Aorta (tissue), 5 donors: ENCODE measurements at places on chromosomes 7 and 10. TPM values are rescaled to one million over a fixed set of nuclear protein-coding genes. Genes with fewer than 3 reads are reported as not detected.

The FAM25C gene
- total RNA-seq: not detected

The OAT gene
- 113 TPM for total RNA-seq

DNA sequence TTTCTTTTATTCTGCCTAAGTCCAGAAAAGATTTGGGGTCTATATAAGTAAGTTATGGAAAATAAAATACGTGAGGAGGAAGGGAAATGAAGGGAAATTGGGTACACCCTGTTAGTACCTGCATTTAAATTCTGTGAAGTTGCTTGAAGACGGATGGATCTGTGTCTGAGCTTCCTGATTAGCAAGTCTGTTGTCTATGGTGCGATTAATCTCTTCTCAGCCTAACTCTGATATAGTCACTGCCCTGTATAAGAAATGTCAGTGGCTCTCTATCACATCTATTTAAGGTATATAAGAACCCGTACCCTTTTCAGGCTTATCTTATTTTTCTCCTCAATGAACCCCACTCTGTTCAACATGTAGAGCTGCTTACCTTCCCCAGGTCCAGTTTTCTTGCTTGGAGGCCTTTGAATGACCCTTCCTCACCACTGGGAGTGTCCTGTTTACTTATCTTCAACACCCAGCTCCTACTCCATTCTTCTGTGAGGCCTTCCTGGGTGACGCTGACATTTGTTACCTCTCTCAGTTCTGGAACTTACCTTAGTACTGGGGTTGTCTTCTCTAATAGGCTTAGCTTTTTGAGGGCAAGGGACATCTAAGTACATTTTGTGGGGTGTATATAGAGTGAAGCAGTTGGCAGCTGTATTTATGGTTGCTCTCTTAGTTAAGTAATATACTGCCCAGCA lies 149.6 kb upstream of the PRPS1L1 start:
- DNase-seq: no peak

DNA sequence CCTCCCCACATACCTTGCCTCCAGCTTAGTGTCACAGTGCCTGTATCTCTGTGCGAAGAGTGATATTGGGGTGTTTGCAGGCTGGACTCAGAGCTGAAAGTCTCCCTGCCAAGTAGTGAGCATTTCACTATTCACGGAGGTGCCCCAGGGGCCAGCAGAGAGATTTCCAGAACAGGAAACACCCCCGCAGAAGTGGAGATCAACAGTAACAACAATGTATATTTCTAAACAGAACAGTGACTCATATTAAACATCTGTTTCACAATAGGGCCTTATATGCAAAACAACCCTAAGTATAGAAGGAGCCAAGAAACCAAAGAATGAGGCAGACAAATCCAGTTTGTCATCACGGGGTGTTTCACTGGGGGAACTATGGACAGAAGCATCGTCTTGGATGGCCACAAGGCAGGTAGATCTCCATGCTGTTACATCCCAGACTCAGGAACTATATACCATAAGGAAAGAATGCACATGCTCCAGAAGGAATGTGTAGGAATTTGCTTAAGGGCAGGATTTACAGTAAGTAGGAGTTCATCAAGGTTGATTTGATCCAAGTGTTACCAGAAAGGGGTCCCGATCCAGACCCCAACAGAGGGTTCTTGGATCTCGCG lies 29.3 kb upstream of the CCL24 start:
- no peak for DNase-seq

DNA sequence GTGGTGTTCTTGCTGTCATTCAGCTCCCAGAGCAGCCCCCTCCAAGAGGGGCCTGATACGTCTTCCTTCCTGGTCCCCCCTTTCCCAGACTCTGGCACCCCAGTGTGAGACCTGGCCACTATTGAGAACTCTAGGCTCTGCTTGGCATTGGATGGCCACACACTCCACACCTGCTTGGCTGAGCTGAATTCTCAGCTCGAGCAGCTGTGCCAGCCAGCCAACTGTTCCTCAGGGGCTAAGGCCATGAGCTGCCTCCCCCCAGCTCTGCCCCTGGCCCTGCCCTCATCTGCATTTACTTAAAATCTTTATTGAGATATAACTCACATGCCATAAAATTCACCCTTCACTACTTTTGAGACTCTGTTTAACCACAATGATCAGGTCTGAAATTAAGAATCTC lies 6.7 kb downstream of the TLL2 start:
- no peak for DNase-seq
